GM12865 (cell line): ENCODE measurements at places on chromosomes 5 and 9.

DNA sequence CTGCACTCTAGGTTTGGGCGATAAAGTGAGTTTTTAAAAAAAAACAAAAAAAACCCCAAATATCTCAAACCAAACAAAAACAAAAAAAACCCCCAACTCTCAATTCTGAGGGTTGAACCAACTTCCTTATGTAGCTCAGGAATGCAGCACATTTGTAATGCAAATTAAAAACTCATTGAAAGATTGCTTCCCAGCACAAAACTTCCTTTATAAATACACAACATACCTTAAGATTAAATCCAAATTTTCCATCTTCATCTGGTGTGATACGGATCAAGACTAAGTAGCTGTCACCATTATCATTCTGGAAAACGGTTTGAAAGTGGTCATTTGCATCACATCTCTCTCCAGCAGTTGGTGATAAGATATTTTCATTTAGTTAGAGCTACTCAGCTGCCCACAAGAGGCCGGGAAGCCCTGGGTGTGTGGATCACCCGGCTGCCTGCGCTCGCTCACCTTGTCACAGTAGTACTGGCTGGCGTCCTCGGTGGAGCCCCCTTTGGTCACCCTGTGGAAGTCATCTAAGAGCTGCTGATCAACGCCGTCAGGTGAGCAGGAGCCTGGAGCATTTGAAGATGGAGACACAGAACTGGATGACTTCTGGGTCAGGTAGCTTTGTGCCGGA, 88.2 kb downstream of the PTPN3 start:
- no peak for DNase-seq

- no peak for DNase-seq
These were observed 196.2 kb downstream of the AOPEP start for GRCh38 chr9:94922691-94923107.

- DNase-seq, result no peak
These were observed 103.0 kb upstream of the CDH6 start for GRCh38 chr5:31090467-31090866.

DNA sequence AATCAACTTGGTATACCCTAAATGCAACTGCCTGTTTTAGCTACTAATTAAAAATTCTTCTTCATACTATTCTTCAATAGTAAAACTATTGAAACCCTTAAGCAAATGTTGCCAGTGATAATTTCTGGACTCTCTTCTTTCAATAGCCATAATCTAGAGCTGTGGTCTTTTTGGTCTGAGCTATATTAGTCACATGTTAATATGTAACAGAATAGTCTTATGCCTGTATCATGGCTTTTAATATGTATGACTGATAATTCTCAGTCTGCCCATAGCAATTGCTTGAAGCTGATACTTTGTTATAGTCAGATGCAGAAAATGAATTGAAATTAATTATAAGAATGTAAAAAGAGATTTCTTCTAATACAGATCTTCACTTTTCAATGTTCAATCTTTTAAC, 1871.9 kb upstream of the CDH6 start:
- DNase-seq, result no peak

- no peak for DNase-seq
These were observed 318.3 kb upstream of the ITGA1 start for GRCh38 chr5:52469420-52469819.

DNA sequence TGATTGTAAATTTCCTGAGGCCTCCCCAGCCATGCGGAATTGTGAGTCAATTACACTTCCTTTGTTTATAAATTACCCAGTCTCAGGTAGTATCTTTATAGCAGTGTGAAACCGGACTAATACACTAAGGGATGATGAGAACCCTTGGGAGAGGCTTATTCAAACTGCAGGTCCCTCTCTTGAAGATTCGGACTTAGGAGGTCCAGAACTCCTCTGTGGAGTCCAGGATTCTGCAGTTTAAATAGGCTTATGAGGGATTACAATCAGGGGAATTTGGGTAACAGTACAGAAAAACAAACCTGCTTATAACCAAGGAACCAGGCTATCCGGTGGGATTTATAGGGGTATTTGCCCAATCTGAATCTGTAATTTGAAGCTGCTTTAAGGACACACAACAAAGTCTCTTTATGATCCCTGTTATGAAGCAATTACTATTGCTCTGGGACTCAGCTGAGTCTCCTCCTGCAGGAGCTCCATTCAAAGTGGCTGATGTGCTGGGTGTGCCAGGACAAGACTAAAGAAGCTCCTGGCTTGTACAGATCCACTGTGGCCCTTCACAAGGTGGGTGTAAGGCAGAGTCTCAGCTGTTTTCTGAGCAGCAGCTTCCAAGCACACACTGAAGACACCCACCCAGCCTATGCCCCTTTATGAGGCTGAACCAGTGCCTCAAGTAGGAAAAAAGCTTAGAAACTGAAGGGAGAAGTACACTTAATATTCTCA, 41.8 kb upstream of the LHFPL2 start:
- no peak for DNase-seq

DNA sequence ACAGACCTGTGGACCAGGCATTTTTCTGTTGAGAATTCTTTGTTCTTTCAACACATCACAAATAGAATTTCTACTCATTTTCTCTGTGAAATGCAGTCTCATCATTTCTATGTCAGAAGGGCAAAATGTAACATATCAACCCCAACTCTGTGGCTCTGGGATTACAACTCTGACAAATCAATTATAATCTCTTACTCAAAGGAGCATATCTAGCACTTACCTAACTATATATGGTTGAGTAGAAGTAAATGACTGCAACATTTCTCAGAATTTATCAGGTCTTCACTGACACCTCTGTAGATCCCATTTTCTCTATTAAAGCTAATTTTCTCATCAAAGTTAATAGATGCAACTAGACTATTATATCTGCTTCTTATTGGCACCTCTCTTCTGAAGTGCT, 64.8 kb downstream of the GABRG2 start:
- no peak for DNase-seq

- no peak for DNase-seq
These were observed 14.2 kb downstream of the GLIPR2 start for GRCh38 chr9:36150574-36151315.

GRCh38 chr9:130465383-130466096, 20.8 kb downstream of the ASS1 start:
- no peak for DNase-seq

DNA sequence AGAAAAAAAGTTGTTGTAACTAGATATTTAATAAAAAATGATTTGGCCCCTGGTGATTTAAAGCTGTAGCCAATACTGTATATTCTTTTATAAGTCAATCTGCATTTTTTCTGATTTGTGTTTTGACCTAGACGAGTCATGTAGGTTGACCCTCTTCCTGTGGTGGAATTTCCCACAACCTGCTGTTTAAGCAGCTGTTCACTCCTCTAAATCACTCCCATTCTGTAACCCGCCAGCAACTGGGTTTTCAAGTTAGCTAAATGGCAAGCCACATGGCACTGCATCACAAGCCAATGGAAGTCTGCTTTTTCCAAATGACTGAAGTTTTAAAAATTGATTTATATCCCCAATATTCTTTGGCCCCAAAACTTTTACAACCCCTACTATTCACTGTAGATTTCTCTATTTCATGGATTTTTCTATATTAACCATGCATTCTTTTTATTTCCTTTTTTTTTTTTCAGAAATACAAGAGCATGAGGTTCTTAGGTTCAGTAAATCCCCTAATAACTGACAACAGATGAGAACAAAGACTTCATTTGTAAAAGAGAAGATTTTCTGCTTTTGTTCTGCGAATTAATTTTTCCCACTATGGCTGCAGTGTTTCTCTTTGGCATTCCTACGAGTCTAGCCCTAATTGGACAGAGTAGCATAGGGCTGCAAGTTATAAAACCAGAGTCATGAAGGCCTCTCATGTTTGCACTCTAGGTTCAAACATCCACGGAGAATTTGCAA, 184.5 kb upstream of the TLE4 start:
- DNase-seq, result no peak

DNA sequence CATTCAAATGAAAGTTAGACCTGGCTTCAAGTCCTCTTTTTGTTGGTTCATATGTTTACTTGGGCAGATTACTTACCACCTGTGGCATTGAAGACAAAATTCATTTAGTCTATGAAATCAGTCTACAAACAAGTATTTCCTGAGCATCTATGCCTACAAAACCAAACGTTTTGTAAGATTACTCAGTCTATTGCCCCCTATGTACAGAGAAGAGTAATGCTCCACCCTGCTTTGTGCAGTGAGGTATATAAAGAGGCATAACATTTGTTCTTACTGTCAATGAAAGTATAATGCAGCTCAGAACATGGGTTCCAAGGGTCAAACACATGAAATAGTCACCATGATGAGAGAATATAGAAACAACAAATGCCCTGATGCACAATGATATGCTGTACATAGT, 580.7 kb downstream of the KIF4B start:
- DNase-seq, result no peak

GRCh38 chr5:5546408-5546807, 123.9 kb downstream of the ICE1 start:
- no peak for DNase-seq

- no peak for DNase-seq
These were observed 17.2 kb upstream of the HK3 start for GRCh38 chr5:176916337-176916736.

DNA sequence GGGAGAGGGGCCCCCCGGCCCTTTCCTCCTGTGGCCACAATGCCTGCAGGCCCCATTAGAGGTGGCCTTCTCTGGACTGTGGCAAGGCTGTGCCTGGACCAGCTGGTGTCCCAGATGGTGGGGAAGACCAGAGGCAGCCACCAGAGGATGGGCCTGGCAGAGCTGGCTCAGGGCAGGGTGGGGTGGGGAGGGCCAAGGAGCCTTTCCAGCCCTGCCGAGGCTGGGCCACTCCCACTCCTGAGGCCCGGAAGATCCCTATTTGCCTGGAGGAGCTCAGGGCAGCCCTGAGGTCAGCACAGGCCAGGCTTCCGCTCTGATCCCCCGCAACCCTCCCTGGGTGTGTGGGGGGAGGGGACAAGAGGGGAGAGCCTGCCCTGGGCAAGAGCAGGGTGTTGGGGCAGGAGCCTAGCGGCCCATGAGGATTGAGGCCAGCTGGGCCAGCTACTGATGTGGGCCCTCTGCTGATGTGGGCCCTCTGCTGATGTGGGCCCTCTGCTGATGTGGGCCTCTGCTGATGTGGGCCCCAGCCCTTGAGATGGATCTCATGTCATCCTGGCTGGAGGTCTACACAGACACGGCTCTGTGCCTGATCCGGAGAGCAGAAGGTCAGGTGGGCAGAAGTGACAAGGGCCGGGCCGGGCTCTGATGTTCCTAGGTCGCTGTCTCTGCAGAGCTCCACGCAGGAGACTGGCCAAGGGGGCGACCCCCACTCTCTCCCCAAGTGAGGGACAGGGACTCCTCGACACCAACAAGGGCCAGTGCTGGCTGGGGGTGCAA, 6.0 kb downstream of the MRPS2 start:
- no peak for DNase-seq

GRCh38 chr9:79977510-79978197, 405.9 kb downstream of the TLE4 start:
- DNase-seq, result no peak

DNA sequence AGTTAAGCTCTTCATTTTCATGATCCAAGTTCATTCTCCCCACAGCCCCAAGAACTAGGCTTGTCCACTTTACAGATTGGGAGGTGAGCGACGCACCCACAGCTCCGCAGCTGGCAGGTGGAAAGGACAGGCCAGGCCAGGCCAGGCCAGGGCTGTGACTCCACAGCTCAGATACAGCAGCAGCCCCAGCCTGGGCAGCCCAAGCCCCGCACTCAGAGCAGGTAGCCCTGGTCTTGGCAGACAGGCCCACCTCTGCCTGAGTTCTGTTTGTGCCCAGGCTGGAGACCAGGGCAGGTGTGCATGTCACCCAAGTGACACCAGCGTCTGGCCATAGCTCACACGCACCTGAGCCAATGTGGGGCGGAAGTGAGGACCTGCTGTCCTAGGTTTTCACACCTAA, 124.7 kb downstream of the WNK2 start:
- no peak for DNase-seq

- DNase-seq, result no peak
These were observed 529 bp downstream of the UBAC1 start for GRCh38 chr9:135960411-135961276.

DNA sequence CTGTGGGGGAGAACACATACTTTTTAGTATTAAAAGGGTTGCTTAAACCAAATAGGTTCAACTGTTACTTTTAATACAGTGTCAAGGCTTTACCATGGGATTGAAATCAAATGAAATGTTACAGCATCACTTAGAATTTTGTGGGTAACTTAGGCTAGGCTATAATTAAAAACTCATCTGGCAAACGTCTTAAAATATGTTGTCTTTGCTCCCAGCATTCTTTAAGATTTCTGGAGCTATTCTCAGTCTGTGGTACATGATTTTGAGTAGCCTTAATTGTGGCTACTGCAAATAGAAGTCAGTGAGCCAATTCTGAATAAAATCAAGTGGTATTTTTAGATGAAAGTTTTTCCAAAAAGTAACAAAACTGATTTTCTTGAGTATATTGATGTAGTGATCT, 30.7 kb downstream of the UHRF2 start:
- no peak for DNase-seq

GRCh38 chr5:170161069-170161468, 55.4 kb downstream of the FOXI1 start:
- peak; percentile 63 for DNase-seq

GRCh38 chr9:125989524-125990180, 242.5 kb downstream of the PBX3 start:
- no peak for DNase-seq

GRCh38 chr9:130371196-130371966, 73.4 kb upstream of the ASS1 start:
- no peak for DNase-seq

DNA sequence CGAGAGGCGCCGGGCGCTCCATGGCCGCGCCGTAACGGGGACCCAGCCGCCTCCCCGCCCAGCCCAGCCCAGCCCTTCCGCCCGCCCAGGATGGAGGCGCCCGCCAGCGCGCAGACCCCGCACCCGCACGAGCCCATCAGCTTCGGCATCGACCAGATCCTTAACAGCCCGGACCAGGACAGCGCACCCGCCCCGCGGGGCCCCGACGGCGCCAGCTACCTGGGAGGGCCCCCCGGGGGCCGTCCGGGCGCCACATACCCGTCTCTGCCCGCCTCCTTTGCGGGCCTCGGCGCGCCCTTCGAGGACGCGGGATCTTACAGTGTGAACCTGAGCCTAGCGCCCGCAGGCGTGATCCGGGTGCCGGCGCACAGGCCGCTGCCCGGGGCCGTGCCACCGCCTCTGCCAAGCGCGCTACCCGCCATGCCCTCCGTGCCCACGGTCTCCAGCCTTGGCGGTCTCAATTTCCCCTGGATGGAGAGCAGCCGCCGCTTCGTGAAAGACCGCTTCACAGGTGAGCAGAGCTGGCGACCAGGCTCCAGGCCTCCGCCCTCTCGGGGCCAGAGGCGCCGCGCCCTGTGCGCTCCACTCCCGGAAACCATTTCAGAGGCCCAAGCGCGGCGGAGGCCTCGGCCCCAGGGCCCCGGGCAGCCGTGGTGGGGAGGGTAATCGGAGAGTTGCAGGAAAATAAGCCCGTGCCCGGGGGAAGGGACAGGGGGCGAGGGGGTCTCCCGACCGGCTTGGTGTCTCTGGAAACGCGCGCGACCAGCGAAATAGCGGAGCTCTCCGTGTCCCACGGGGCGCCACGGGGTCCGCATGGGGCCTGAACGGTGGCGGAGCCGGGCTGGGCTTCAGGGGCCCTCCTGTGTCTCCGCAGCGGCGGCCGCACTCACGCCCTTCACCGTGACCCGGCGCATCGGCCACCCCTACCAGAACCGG, 496 bp downstream of the TLX3 start:
- DNase-seq, result no peak

GRCh38 chr5:169024421-169024820, 276.5 kb downstream of the SLIT3 start:
- DNase-seq, result no peak
